ENCODE measurements at places on chromosomes 3 and 15. TPM values are rescaled to one million over a fixed set of nuclear protein-coding genes. Genes with fewer than 3 reads are reported as not detected.

DNA sequence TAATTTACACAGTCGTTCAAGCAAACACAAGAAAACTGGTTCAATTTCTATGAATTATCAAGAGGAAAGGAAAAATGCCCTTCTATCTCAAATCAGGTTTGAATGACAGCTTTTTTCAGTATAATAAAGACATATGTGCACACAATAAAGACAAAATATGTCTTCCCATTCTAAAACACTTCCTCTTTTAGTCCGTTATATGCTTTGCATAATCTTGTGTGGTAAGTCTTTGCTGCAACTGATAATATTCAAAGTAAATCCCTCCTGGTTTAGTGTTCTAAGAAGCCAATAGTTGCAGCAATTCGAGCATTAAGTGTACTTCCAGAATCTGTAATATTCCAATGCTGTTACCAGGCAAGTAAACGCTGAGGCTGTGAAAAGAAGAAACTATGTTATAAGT lies 43.7 kb upstream of the MAPKBP1 start:
- DNase-seq, result no peak

DNA sequence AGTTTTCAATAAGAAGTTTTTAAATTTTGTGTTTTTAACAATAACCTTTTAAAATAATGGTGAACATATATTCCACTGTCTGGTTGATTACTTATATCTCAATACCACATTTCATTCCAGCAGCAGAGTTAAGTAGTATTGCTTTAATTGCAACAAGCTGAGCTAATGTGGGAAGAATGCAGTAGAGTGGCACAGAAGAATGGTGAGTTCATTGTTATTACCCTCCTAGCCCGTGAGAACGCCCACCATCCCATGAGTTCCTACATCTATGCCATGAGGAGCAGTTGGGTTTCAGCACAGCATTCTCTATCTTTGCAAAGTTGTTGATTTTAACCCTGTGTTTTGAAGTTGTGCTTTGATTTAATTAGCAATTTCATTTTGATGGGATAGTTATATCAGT lies 17.8 kb upstream of the NR2E3 start:
- DNase-seq, result no peak

DNA sequence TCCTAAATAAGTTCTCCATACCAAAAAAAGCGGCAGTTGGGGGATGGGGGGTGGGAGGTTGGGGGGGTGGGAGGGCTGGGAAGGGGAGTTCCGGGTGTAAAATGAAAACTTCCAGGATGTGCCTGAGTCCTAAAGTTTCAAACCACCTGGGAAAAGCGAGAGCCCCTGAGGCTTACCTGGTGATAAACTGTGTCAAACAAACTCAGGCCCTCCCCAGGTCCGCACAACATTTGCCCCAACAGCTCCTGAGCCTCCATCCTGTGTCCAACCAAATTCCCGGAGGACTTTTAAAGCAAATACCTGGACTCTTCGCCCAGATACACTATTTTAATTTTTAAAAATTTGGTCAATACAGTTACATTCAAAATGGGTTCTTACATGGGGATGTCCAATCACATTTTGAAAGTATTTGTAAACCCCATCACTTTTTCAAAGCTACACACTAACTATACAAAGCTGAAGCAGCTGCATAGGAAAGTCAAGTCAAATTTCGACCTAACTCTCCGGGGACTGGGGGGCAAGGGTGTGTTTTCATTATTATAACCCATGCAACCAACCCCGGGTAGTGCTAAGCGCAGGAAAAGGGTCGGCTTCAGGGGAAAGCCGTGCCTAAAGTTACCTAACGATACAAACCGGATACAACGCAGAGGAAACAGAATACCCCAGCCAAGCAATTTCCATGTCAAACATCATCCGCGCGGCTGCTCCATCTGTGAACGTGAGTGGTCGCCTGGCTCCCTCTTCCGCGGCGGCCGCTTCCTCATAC lies 685 bp upstream of the FOXB1 start:
- DNase-seq, result no peak

GRCh38 chr15:51307811-51308210 lies 30.6 kb downstream of the CYP19A1 start:
- no peak for DNase-seq

- no peak for DNase-seq
These were observed 44.0 kb upstream of the SEC22A start for GRCh38 chr3:123157598-123158287.

DNA sequence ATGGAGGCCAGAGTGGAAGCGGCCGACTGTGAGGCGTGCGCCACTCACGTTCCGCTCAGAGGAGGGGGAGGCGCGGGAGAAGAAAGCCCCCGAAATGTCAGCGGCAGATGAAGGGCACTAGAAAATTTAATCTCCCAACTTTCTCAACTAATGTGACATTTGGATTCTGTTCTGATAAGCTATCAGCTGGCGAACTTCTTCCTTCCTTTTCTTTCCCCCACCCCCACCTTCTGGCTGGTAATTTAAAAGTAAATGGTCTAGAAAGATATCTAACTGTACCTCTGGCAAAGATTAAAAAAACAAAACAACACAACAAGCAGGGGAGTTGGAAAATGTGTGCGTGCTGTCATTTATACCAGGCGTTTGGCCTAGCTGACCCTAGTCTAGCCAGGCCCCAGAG lies 26.4 kb upstream of the TMEM115 start:
- DNase-seq, result no peak

- no peak for DNase-seq
These were observed 72.9 kb downstream of the CD200 start for GRCh38 chr3:112405845-112406244.

- DNase-seq, result no peak
These were observed 74.1 kb upstream of the PRR23C start for GRCh38 chr3:139118835-139119234.

DUOXA2 gene
- not detected for total RNA-seq

CCR5 gene
- total RNA-seq, result 1.9 TPM

GOLGA8G gene
- total RNA-seq, result not detected

OCA2 gene
- total RNA-seq, result 0.38 TPM

UBP1 gene
- total RNA-seq, result 66.5 TPM

NOX5 gene
- total RNA-seq, result 0.09 TPM

CIB2 gene
- total RNA-seq, result 6.7 TPM

GOLGA8R gene
- 3.4 TPM for total RNA-seq

Measured in posterior vena cava (tissue), 2 donors.